ENCODE measurements at places on chromosomes 5 and 9. TPM values are rescaled to one million over a fixed set of nuclear protein-coding genes. Genes with fewer than 3 reads are reported as not detected.

LURAP1L gene
- not detected for total RNA-seq

BTNL8 gene
- total RNA-seq = not detected

DNA sequence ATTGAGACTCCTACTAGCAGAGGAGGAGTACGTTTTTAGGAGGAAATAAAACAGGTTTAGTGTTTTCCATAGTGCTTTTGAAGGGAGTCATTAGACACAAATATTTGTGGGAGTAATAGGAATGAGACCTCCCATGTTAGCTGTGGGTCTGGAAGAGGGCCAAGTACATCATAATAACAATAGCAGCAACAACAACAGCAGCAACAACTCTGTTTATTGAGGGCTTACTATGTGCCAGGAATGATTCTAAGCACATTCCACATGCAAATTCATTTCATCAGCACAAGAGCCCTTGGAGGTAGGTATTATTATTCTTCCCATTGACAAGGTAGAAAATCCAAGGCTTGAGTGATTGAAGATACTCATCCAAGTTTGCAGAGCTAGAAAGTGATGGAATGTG is 384.2 kb upstream of the RPS23 start:
- peaks cover 2% of the 10 kb centered on the region for H3K27me3 ChIP-seq
- no peak overlapping the region for H3K27ac ChIP-seq
- no peak for DNase-seq
- no peaks in the 10 kb centered on the region for H3K36me3 ChIP-seq
- peaks cover 2% of the 10 kb centered on the region for H3K4me1 ChIP-seq
- H3K4me3 ChIP-seq = no peak overlapping the region

CEP72 gene
- total RNA-seq = 33.2 TPM

ESM1 gene
- total RNA-seq = not detected

SLCO4C1 gene
- total RNA-seq = 0.28 TPM

DNA sequence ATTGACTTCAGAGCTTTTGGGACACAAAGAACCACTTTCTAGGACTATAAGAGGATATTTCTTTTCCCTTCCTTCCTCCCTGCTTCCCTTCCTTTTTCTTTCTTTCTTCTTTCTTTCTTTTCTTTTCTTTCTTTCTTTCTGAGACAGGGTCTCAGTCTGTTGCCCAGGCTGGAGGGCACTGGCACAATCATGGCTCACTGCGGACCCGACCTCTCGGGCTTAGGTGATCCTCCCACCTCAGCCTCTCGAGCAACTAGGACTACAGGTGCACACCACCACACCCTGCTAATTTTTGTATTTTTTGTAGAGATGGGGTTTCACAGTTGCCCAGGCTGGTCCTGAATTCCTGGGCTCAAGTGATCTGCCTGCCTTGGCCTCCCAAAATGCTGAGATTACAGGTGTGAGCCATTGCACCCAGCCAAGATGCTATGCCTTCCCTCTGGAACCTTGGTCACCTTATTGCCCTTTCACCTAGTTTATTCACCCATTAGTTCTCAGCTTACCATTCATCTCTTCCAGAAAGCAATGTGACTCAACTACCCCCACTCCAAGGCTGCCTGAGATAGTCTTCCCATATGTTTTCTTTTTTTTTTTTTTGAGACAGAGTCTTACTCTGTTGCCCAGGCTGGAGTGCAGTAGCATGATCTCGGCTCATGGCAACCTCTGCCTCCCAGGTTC is 10.1 kb downstream of the PLIN2 start:
- H3K4me1 ChIP-seq = peaks cover 4% of the 10 kb centered on the region
- no peaks in the 10 kb centered on the region for H3K27me3 ChIP-seq
- H3K36me3 ChIP-seq = peaks cover 68% of the 10 kb centered on the region

- no peaks in the 10 kb centered on the region for H3K27me3 ChIP-seq
- H3K4me3 ChIP-seq = no peak overlapping the region
- peaks cover 6% of the 10 kb centered on the region for H3K4me1 ChIP-seq
- no peak overlapping the region for H3K27ac ChIP-seq
- DNase-seq = no peak
Measured at GRCh38 chr5:111461934-111462333, 50.4 kb downstream of the STARD4 start.

IL13 gene
- 231 TPM for total RNA-seq

EPB41L4B gene
- 1.2 TPM for total RNA-seq

C9orf153 gene
- 0.33 TPM for total RNA-seq

MZB1 gene
- total RNA-seq = 29.1 TPM

FRMD3 gene
- total RNA-seq = 0.30 TPM

BRINP1 gene
- not detected for total RNA-seq

- H3K36me3 ChIP-seq = peaks cover 4% of the 10 kb centered on the region
- peaks cover 25% of the 10 kb centered on the region for H3K4me1 ChIP-seq
- H3K27me3 ChIP-seq = peaks cover 7% of the 10 kb centered on the region
- no peak overlapping the region for H3K4me3 ChIP-seq
- H3K27ac ChIP-seq = no peak overlapping the region
Measured at GRCh38 chr5:54667136-54667535, 149.6 kb downstream of the SNX18 start.

GRCh38 chr9:125674981-125675973 is 31.7 kb downstream of the MAPKAP1 start:
- no peaks in the 10 kb centered on the region for H3K4me1 ChIP-seq
- H3K27me3 ChIP-seq = no peaks in the 10 kb centered on the region
- no peak for DNase-seq

- no peaks in the 10 kb centered on the region for H3K36me3 ChIP-seq
- H3K27me3 ChIP-seq = no peaks in the 10 kb centered on the region
- no peak overlapping the region for H3K27ac ChIP-seq
- peaks cover 40% of the 10 kb centered on the region for H3K4me1 ChIP-seq
- no peak for DNase-seq
Measured at GRCh38 chr5:14420101-14420811, 161.3 kb upstream of the OTULINL start.

TRIM41 gene
- 31.6 TPM for total RNA-seq

Data from activated CD4-positive, alpha-beta T cell treated with anti-CD3 and anti-CD28 coated beads, Interleukin-2, amount 10 ng/mL, durations not matched to agents 24 days and 14 days (primary cell).